ENCODE measurements at places on chromosomes 5 and 9. TPM values are rescaled to one million over a fixed set of nuclear protein-coding genes. Genes with fewer than 3 reads are reported as not detected.

UNC5A gene
- total RNA-seq, result not detected

TIMD4 gene
- not detected for total RNA-seq

GZMA gene
- total RNA-seq, result 5.3 TPM

- no peak for DNase-seq
Measured at GRCh38 chr5:2639425-2639824, 112.1 kb downstream of the IRX2 start.

GRCh38 chr9:94916956-94917355 lies 190.5 kb downstream of the AOPEP start:
- no peak for DNase-seq

DNA sequence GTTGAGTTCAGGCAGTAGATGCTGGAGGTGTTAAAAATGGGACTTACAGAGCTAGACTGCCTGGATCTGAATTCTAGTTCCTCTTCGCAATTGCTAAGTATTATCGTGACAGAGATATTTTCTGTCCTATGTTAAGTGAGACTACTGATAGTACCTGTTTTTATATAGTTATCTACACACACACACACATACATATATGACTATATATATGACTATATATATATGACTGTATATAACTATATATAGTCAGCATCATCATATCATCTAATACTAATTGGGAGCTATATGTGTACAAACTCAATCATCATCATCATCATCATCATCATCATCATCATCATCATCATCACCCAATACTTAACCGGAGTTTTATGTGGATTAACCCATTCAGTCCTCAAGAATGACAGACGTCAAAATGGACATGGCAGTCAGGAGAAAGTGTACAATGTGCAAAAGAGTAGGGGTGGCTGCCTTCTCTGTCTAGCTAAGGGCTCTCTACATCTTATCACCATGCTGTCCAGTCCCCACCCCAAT lies 7.3 kb downstream of the PIK3R1 start:
- no peak for DNase-seq

GRCh38 chr5:83095957-83096539 lies 18.7 kb downstream of the XRCC4 start:
- no peak for DNase-seq

DNA sequence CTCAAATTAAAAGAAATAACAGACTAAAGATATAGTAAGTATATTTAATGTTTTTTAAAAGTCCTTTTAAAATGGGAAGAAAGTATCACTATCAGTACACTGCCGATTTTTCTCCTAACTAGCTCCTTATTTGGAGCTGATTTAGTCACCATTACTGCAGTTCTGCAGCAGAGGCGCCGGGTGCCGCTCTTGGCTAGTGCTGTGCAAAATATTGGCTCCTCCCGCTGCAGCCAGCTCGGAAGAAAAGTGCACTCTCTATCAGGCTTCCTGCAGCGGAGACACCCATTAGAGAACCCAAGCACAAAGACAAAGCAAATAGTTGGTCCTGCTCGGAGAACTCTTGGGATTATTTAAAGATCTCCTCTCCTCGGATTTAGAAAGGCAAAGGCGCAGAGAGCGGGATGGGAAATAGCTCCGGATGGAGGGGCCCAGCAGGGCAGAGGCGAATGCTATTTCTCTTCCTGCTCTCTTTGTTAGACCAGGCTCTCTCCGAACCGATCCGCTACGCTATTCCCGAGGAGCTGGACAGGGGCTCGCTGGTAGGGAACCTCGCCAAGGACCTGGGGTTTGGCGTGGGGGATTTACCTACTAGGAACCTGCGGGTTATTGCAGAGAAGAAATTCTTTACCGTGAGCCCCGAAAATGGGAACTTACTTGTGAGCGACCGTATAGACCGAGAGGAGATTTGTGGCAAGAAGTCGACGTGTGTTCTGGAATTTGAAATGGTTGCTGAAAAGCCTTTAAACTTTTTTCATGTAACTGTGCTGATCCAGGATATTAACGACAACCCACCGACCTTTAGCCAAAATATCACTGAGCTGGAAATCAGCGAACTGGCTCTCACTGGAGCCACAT lies at the start of gene PCDHGB3:
TSS of gene PCDHGB3 (plus strand) at position 249 of the 855 bp plus-strand sequence. CDS start at position 402, 153 bp downstream.
- no peak for DNase-seq

DNA sequence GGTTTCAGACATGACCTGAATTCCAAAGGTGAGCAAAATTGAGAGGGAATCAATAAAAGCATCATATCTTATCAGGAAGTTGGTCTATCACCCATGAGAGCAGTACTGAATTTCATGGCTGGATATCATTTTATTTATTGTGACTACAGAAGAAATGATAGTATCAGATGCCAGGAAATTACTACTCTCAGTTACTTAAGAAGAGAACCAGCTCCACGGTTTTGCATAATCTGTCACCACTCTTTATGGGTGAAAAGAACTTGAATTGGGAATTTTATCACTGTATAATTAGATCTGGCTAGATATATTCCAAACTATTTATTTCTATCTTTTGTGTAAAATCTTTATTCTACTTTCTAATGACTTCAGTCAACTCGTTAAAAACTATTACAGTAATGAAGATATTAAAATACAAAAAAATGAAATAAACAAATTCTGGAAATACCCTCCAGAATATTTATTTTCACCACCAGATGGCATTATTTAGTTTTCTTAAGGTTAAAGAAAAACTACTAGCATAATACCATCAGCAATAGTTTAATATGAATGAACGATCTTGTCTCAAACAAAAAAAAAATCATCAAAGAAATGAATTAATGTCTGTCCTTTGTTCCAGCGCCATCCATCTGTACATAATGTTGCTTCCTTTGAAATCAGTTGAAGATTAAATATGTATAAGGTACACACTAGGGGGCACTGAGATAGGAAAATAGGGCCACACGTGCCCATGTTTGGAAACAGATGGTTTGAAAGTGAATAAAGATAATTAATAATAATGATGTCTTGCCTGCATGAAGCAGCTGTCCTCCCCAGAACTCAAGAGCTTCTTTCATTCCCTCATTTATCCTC lies 84.7 kb upstream of the SLCO6A1 start:
- no peak for DNase-seq
